ENCODE measurements at places on chromosomes 6 and 20.

DNA sequence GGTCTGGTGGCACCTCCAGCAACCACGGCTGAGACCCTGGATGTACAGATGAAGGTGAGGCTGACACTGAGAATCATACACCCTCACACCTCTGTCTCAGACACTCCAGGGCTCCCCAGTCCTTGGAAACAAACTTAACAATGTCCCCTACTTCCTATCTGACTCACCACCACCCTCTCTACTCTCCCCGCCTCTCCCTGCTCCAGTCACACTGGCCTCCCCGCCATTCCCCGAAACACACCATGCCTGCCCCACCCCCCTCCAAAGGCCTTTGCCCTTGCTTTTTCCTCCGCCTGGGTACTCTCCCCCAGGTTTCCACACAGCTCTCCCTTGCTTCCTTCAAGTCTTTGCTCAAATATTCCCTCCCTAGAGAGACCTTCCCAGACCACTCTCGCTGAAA, 16.3 kb downstream of the BPI start:
- DNase-seq: no peak

- no peak for DNase-seq
These were observed 7.5 kb upstream of the RPP40 start for GRCh38 chr6:5011346-5011745.

DNA sequence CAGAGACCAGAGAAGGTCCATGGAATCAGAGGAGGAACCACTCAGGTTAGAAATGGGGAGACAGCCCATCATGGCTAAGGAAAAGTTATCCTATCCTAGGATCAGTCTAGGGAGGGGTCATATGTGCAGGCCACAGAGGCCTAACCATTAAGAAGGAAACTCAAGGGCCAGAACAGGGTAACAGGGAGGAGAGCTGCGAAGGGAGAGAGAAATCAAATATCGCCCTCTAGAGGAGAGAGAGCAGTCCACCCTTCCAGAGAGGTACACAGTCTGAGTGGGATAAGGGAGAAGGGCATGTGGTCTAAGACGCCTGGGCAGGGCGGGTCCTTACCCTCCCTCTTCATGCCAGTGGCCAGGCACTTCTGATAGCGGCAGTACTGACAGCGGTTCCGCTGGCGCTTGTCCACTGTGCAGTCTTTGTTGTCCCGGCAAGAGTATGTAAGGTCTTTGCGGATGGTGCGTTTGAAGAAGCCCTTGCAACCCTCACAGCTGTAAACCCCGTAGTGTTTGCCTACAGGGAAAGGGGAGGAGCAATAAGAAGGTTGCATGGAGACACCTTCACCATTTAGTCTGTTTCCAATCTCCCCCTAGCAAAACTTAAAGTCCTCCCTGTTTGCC, 2.9 kb downstream of the RXRB start:
- DNase-seq: no peak

DNA sequence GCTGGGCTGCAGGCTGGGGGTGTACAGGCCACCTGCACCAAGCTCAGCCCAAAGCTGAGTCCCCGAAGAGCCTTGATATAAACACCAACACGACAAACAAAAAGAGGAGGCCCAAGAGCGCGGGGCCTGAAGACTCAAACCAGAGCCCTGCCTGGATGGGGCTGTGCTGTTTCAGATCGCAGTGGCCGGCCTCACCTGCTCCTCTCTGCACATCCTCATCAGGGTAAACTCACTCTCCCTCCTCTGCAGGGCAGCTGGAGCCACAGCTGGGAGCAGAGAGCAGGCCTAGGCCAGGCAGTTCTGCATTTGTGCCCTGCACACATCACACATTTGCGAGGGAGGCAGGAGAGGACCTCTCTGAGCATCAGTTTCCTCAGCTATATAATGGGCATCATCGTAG, 3.7 kb upstream of the RBM38 start:
- no peak for DNase-seq

GRCh38 chr20:41011551-41012067, 17.0 kb upstream of the TOP1 start:
- DNase-seq: no peak

- DNase-seq: no peak
These were observed 4.8 kb downstream of the F13A1 start for GRCh38 chr6:6315660-6316059.

DNA sequence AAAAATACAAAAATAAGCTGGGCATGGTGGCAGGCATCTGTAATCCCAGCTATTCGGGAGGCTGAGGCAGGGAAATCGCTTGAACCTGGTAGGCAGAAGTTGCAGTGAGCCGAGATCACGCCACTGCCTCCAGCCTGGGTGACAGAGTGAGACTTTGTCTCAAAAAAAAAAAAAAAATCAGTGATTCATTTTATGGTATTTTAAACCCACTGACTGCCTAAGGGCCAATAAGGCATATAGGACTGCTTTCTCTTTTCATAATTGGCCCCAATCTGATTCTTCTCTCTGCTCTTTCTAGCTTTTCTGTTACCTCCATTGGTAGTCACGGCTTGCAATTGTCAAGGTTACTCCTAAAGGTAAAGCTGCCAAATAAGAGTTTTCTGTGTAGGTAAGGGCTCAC, 60.2 kb upstream of the ADGRF1 start:
- no peak for DNase-seq

GRCh38 chr20:19019734-19020364, 192.6 kb upstream of the SLC24A3 start:
- no peak for DNase-seq

GRCh38 chr6:169171016-169171415, 82.6 kb downstream of the THBS2 start:
- no peak for DNase-seq

GRCh38 chr20:21968486-21968885, 263.0 kb downstream of the PAX1 start:
- DNase-seq: no peak

DNA sequence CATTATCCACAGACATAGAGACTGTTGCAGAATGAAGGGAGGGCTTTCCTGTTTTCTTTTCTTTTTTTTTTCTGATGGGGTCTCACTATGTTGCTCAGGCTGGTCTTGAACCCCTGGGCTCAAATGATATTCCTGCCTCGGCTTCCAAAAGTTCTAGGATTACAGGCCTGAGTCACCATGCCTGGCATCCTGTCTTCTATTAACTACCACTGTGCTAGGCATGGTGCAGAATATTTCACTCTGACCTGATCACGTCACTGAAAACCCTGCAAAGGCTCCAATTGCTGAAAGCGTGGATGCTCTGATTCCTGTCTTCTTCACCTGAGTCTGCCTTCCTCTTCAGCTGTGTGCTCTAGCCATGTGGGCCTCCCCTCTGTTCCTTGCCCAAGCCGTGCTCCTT, 8.5 kb upstream of the DNMT3B start:
- DNase-seq: no peak

DNA sequence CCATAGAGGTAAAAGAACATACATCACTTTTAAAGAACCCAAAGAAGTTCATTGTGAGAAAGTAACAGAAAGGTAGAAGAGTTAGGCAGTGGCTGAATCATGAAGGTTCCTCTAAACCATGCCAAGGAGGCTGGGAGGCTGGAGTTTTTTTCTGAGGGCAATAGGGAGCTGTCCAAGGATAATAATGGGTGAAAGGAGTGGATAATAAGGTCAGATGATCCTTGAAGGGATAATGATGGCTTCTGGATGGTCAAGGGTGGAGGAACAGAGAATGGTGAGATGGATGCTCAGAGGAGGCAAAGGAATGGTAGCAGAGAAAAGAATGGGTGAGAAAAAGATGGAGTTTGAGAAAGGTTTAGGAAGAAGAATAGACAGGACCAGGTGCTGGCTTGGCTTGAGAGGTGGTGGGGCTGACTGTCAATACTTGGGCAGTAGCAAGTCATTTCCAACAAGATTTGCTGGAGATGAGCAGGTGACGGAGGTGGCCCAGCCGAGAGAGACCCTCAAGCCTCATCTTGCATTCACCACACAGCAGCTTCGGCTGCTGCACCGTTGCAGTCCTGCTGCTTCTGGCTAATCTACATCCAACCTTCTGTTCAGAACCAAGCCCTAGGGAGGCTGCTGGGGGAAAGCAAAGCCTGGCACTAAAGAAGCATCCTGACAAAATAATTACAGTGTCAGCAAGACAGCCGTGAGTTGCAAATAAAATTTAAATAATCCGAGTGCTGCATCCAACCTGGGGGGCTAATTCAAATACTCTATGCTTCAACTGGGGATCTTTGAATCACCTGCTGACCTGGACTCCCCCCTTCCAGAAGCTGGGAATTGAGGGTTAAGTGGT, 131.2 kb upstream of the KCNG1 start:
- no peak for DNase-seq

- no peak for DNase-seq
These were observed 1.6 kb upstream of the THBD start for GRCh38 chr20:23050847-23051627.

GRCh38 chr6:31058128-31058894, 48.0 kb downstream of the MUC22 start:
- DNase-seq: no peak

GRCh38 chr6:372336-372911, 19.1 kb upstream of the IRF4 start:
- no peak for DNase-seq

DNA sequence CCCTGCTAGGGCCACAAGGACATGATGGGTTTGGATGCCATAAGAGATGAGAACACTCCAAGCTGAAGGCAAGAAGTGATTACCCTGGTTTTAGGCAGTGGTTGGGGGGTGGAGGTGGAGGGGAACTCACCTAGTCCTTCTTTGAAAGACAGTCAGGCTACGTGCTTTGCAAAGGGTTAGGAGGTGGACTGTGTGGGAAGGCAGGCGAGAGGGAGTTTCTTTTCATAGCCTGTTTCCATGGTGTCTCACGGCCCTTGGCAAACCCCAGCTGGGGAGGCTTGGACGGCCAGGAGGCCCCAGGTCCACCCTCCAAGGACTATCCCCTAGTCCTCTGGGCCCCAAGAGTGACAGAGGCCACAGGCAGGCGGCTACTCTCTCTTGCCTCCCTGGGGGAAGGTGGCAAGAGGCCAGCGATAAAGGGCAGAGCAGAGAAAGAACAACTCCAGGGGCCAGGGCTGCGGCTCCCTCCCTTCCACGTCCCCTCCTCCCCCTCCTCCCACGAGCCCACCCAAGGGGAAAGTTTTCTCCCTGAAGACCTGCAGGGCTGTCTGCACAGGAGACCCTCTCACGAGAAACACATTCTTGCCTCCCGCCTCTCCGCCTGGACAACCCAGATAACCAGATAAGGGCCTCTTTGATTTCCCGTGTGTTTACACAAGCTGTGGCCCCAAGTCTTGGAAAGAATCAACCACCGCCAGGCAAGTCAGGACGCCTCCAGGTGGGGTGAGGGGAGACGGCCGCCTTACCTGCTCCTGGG, 74.4 kb downstream of the NOL4L start:
- DNase-seq: no peak

DNA sequence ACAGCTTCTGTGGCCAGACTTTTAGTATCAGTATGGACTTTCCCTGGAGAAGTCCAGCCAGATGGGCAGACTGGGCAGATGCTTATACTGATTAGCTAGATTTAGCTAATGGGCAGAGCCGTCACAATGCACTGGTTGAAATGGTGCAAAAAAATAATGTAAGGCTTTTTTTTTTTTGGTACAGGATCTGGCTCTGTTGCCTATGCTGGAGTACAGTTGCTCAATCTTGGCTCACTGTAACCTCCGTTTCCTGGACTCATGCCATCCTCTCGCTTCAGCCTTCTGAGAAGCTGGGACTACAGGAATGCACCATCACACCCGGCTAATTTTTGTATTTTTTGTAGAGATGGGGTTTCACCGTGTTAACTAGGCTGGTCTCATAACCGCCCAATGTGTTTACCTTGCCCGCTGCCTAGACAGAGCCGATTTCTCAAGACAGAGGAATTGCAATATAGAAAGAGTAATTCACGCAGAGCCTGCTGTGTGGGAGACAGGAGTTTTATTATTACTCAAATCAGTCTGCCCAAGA, 16.4 kb upstream of the KIFC1 start:
- DNase-seq: peak; percentile 30

DNA sequence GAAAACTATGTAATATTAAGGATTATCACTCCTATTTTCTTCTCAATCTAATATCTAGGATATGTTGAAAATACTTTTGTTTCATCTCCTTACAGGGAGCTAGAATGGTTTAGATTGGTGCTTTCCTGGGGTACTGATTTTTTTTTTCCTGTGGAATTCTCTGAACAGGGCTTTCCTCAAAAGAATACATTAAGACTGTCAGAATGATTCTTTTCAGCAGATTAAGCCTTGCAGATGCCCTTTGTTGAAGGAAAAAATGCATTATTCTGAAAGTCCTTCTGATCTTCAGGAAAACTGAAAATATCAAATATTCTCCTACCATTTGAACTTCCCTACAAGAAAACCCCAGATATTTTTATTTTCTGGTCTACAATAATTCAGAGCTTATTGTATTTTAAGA, 178.9 kb downstream of the SOX4 start:
- no peak for DNase-seq

GRCh38 chr20:41701588-41702348, 83.6 kb upstream of the CHD6 start:
- no peak for DNase-seq

DNA sequence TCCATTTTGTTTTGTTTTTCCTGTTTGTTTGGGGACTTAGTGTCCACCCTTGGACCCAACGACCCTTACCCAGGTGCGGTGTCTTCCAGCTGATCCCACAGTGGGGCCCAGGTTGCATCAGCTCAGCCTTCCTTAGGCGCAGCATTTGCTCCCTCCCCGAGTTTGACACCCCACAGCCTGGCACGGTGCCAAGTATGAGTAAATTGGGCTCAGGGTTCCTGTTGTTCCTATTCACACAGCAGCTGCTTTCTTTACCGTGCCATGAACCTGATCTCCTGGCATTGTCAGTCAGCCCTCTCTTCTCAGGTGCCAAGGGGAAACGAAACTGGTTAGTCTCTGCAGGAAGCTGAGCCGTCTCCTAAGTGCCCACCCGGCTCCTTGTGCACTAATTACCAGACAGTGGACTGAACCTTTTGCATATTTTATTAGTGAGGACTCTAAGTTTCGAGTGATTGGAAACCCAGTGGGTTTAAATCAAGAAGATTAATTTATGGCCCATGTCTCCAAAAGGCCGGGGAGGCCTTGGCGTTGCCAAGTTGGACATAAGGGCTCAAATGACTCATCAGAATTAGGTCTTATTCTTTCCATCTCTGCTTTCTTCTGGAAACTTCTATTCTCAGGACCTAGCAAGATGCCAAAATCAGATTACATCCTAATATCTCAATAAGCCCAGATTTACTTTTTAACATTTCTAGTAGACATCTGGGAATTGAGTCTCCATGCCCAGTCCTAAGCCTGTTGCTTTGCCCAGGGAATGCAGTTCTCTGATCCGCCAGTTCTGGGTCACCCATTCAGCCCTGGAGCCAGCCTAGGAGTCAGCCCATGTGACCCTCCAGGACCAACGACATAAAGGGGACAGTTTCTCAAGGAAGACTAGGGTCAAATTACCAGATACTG, 68.8 kb downstream of the TSHZ2 start:
- no peak for DNase-seq
